ENCODE measurements at places on chromosomes 4 and X.
A peak's percentile ranks its signal among the peaks of the same experiment; 100 is the strongest.

DNA sequence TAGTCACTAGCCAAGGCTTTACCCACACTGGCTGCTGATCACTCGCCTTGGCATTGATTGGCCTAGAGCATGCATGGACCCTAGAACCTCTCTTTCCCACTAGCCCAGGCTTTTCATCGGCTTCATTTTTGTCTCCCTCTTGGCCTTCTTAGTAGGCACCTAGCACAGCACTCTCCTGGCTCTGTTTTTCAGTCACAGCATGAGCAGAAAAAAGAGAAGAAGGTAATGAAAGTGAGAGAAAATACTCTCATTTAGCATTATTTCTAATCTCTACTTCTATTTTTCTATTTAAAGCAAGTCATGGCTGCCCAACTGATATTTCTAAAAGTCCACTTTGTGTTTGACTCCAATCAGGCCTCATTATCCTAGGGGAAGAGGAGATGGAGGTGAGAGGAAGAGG lies 267.2 kb downstream of the FBXO8 start:
- no peak for DNase-seq

- DNase-seq = no peak
Observed at GRCh38 chrX:109533631-109534030, 3.0 kb upstream of the NXT2 start.

- DNase-seq = no peak
Observed at GRCh38 chr4:23171976-23172375, 479.2 kb downstream of the GBA3 start.

DNA sequence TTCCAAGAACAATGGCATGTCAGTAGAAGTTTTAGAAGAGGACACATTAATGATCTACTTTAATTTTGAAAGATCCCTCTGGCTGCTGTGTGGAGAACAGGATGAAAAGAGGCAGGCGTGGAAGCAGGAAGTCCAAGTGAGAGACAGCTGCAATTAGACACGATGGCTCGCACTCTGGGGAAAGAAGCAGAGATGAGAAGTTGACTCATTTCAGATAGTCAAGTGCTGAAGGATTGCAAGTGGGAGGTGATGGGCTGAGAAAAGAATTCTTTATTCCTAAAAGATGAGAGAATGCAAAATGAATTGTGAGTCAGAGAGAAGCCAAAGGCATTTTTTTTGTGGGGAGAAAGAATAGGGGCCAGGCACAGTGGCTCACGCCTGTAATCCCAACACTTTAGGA lies 16.5 kb downstream of the RXFP1 start:
- no peak for DNase-seq

- no peak for DNase-seq
Observed at GRCh38 chr4:122772986-122773385, 40.5 kb downstream of the BBS12 start.

GRCh38 chrX:25343060-25343459 lies 327.3 kb upstream of the ARX start:
- no peak for DNase-seq

GRCh38 chr4:95092766-95093165 lies 335.0 kb downstream of the BMPR1B start:
- DNase-seq = no peak

GRCh38 chrX:16711893-16712547 lies 449 bp downstream of the CTPS2 start:
- DNase-seq = peak; percentile 26

DNA sequence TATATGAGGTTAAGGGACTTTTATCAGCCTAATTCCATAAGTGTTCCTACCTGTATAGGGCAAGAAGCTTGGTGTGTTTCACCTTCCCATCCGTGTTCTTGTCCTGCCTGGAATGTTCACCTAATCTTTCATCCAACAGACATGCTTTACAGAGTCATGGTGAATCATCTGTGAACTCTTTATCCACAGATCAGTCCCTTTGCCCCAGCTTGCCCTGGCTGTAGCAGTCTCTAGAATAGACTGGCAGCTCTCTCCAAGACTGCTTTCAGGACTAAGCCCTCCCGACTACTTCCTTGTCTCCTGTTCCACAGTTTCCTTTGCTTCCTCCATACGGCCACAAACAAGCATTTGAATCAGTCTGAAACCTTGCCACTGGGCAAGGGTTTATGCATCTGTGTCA lies 177.9 kb upstream of the IL15 start:
- no peak for DNase-seq

DNA sequence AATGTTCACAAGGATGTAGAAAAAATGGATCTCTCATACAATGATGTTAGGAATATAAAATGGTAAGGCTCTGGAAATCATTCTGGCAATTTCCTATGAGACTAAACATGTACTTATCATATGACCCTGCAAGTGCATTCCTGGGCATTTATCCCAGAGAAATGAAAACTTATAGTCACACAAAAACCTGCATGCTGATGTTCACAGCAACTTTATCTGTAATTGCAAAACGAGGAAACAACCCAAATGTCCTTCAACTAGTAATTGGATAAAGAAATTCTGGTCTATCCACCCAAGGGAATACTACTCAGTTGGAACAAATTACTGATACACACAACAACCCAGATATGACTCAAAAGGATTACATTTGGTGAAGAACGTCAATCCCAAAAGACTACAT lies 14.5 kb downstream of the ZCCHC18 start:
- DNase-seq = no peak

- no peak for DNase-seq
Observed at GRCh38 chrX:71105628-71106027, 912 bp downstream of the CXorf65 start.

DNA sequence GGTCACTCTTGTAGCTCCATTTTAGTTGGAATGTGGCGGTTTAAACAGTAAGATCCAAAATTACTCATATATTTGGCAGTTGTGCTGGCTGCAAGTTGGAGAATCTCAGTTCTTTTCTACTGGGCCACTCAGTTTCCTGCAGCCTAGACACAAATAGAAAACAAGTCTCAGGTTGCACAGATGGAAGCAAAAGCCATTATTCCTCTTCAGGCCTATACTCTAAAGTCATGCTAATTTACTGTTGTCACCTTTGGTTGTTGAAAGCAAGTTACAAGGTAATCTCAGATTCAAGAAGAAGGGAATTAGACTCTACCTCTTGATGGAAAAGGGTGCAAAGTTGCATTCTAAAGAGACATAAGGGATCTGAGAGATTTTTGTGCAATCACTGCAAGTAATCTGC lies 345.4 kb downstream of the ADAM29 start:
- DNase-seq = no peak

DNA sequence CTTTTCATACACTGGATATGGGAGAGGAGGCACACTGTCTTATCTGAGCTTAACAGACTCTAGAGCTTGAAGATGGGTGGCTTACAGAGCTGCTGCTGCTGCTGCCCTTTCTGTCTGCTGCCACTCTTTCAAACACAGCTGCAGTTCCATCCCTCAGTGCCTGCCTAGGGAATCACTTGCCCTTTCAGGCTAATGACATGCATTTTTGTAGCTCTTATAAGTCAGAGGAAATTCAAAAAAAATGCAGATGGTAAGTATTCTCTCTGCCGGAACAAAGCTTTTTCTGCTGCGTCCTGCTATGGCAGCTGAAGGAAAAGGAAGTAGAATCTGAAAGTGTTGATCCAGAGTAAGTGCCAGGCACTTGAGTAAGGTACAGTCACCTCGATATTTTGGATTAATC lies 460.4 kb upstream of the DIAPH2 start:
- DNase-seq = no peak

GRCh38 chr4:26083987-26084386 lies 170.0 kb downstream of the SMIM20 start:
- DNase-seq = no peak
